ENCODE measurements at places on chromosomes 5 and 9.
A peak's percentile ranks its signal among the peaks of the same experiment; 100 is the strongest.

DNA sequence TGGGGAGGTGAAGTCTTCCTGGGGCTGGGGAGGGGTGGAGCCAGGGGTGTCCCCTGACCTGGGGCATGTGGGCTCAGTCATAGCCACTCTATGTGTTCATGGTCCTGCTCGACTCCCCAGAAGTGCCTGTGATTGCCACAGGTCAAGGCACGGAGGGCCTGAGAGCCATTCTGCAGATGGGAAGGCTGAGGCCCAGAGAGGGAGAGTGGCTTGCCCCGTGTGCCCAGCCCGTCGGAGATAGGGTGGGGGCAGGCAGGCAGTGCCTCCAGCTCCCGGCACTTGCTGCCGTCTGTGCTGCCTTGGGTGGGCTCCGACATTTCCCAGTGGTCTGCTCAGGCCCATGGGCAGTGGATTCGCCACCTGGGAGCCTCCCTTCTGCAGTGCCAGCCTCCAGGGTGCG is 74.0 kb downstream of the RXRA start:
- DNase-seq = no peak

GRCh38 chr9:33750307-33750838 is 45.0 kb upstream of the PRSS3 start:
- DNase-seq = no peak

DNA sequence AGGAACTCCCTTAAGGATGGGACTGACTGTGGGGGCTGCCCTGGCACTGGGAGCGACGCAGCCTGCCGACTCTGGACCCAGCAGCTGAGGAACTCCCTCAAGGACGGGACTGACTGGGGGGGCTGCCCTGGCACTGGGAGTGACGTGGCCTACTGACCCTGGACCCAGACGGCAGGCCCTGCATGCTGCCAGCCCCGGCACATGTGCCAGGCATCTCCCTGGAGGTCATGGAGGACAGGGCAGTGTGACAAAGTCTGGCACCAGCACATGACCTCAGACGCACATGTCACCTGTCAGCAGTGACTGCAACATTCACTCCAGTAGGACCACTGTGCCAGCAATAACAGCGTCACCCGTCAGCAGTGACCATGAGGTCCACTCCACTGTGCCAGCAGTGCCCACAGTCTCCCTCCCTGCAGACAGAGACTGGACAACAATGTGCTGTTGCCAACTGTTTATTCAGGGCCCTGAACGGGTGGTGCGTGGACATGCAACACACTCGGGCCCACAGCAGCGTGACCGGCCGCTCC is 4.5 kb downstream of the FBXW5 start:
- peak; percentile 90 for DNase-seq

DNA sequence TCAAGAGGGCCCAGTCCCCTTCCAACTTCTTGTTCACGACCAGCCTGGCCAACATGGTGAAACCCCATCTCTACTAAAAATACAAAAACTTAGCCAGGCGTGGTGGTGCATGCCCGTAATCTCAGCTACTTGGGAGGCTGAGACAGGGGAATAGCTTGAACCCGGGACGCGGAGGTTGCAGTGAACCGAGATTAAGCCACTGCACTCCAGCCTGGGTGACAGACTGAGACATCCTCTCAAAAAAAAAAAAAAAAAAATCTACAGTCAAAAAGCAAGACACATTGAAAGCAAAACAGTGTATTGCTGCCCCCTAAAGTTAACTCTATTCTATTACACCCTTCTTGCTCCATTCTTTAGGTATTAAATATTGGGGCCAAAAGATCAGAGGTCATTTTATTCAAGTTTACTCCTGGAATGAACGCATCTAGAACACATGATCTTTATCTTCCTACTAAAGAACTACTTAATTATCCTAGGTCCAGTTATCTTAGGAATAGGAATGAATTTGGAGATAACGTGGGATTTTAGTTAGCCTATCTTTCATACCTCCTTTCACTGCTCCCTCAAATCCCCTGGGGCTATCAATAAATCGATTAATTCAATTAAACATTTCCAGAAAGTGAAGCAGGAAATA is 2.4 kb downstream of the ATG12 start:
- no peak for DNase-seq

- no peak for DNase-seq
These were observed 152.2 kb downstream of the TMEM161B start for GRCh38 chr5:88116396-88116795.

- DNase-seq = no peak
These were observed 123.6 kb upstream of the CCDC112 start for GRCh38 chr5:115419846-115420585.

GRCh38 chr5:127010362-127010761 is 20.0 kb downstream of the MARCHF3 start:
- no peak for DNase-seq

GRCh38 chr9:72149231-72149975 is at the start of gene GDA:
Gene GDA (plus strand): TSS chr9:72149440. CDS start chr9:72149560, 120 bp downstream.
- DNase-seq = no peak

DNA sequence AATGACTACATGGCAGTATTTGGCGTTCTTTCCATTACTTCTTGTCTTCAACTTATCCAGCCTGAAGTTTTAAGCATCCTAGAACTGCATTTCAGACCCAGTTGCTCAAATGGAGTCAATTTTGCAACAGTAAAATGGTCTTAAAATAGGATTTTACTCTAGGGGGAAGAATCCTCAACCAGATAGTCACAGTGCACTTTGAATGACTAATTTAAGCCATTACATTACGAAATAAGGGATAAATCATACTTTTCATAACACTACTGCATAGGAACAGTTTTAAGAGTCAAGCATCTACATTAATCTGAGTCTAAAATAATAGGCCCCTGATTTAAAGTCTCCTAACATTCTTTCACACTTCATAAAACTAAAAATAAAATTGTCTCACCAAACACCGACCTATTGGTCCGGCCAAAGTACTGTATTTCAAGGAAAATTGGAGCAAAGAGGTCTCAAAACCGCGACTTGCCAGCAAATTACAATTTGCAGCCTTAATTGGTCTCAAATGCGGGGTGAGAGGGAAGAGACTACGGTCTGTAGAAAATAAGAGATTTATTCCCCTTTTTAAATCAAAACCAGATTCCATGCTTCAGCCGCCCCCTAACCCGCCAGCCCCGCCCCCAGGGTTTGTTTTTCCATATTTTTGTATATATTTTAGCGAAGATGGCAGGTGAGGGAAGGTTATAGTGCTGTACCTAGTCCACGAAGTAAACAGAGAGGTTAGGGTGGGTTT is 1.2 kb upstream of the SMARCA2 start:
- no peak for DNase-seq

GRCh38 chr5:141618030-141618803 is 583 bp downstream of the DIAPH1 start:
- DNase-seq = no peak

Measured in substantia nigra (tissue), 51 donors.